ENCODE measurements at places on chromosomes 7 and 10.

GRCh38 chr7:139908792-139909191, 79.7 kb downstream of the TBXAS1 start:
- no peak for DNase-seq

DNA sequence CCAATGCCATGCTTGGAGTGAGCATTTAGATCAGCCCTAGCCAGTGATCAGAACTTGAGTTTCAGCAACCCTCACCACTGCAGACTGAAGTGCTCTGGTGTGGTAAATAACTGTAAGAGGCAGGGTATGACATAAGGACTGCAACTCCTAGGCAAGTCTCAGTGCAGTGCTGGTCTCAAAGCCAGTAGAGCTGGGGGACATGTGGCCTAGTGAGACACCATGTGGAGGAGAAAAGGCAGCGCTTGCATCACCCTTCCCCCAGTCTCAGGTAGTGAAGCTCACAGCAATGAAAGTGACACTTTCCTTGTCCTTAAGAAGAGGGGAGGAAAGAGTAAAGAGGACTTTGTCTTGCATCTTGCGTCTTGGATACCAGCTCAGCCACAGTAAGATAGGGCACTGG, 386.8 kb upstream of the POT1 start:
- no peak for DNase-seq

DNA sequence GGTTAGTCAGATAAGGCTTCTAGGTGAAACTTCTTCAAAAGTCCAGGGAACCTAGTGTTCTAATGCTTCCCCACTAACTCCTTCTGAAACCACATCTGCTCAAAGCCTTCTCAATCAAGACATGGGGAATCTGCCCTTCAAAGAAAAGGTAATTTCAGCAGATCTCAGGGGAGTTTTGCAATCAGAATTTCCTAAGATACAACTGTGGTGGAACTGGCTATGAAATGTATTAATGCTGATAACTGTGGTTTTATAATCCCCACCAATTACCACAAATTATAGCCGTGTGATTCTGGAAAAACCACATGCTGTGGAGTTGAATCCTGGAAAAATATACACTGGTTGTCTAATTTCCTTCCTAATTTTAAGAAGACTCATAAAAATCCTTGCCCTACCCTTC, 233.8 kb downstream of the SORCS1 start:
- DNase-seq, result no peak

DNA sequence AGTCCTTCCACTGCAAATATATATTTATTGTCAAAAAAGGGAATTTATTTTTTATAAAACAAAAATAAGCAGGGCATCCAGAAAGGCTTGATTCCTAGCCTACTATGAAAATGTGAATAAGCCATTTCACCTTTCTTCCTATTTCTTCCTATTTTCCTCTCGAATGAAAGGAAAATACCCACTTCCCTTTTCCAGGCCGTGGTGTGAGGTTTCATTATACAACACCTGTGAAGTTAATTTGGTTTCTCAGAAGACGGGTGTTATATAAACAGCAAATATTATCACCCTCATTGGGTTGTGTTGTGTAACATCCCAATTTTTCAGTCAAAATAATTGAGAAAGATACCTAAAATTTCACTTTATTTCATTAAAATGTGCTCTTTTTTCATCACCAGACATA, 214.3 kb downstream of the DGKB start:
- DNase-seq, result no peak

DNA sequence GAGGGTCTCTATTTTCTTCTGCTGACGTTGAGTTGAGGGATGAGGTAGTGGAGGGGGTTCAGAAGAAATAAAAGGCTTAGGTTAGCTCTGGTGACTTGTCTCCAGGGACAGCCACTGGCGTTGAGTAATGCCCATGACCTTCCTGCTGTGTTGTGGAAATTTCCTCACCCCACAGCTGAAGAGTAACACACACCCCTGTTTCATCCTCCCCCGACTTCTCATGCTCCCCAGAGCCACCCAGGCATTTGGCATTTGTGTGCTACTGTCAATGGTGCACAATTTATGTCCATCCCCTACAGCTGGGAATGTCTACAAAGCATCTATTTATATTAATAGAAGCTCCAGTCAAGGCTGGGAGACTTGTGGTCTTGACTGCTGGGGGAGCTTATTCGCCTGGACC, 4.7 kb upstream of the TMEM72 start:
- no peak for DNase-seq

DNA sequence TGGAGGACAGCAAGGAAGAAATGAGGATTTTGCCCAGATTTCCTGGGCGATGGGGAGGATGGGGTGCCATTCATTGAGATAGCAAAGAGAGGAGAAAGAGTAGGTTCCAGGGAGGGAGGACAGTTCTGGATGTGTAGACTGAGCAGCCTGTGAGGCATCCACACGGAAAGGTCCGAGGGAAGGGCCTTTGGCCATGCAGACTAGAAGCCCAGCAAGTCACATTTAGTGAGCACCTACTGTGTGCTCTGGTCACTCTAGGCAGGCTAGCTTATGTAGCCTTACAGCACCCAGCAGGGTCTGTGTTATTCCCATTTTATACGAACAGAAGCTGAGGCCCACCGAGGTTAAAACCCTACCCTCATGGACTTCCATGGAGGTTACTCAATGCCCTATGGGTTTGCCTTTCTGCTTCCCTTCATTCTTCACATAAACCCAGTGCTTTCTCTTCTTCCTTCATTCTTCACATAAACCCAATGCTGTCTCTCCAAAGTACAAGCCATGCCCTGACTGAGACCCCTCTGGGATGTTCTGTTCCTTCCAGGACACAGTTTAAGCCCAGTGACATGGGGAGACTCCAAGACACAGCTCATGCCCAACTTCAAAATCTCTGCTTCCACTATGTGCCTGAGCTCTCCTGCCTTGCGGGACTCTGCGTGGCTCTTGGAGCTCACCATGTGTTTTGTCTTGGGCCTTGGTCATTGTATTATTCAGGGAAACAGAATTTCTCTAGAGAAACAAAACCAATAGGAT, 13.7 kb downstream of the IL2RA start:
- DNase-seq, result no peak

DNA sequence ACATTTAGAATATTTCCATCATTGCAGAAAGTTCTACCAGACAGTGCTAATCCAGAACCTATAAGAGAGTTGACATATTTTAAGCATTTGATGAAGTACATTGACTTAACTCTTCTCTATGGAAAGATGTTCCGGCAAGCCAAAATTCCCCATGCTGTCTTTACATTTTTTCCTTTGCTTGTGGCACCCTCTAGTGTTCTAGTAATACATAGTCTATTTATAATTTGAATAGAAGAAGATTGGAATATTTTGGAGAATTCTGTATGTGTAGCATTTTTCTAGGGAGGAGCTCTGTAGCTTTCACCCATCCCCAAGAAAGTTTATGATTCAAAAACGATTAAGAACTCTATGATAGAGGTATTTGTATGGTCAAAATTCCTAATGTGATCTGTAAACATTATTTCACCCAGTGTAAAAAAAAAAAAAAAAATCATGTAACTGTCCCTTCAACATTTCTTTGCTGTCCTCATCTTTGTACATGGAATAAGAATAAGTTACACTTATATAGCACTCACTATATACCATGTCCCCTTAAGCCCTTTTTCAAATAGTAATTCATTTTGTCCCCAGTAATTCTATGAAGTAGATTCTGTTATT, 33.2 kb downstream of the NRF1 start:
- no peak for DNase-seq

DNA sequence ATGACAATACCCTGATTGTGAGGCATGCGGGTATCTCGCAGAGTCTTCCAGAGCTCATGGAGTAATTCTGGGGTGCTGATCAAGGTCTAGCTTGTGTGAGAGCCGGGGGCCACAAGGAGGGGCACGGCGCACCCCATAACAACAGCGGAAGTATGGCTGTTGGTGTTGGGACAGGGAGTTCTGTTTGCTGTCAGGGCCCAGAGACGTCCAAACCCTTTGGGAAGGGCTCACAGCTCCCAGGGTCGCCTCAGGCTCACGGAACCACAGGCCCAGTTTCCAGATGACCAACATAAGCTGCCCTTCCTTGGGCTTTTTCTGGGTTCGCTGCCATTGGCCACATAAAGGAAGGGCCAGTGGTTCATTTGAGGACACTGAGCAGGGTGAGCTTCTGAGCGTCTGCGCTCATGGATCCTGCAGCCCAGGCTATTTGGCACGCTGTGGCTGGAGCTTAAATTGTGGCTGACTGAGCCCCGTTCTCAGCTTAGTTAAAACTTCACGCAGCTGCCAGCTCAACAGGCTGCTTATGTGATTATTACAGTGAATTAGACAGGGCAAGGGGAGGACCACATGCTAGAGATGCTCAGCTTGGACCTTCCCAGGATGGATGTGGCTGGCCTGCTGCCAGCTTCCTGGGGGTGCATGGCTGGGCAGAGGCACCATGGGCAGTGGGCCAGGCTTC, 92.3 kb downstream of the DNAJB6 start:
- DNase-seq, result no peak

All from C1 segment of cervical spinal cord (tissue), 14 donors.